ENCODE measurements at places on chromosomes 11 and 22. TPM values are rescaled to one million over a fixed set of nuclear protein-coding genes. Genes with fewer than 3 reads are reported as not detected.

Gene GGT1
- polyA plus RNA-seq: 13.3 TPM

GRCh38 chr11:107413352-107413751 is 44.3 kb downstream of the CWF19L2 start:
- no peak for DNase-seq

DNA sequence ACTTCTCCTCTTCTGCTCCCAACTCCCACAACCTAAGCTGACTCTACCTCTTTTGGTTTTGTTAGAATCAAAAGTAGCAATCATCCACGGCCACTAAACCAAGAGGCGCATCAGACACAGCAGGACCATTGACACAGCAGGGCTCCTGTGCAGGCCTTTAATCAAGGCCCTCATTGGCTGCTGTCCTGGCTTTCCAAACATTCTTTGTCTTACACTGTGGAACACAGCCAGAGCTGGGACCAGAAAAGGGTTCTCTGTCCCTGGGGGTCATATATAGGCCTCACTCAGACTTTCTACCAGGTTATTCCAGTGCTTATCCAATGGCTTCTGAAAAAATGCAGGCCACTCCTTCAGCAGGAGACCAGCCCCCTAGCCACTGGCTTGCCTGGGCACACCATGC is 212.7 kb upstream of the NTM start:
- no peak for DNase-seq

GRCh38 chr22:46090631-46091201 is 59.6 kb upstream of the PPARA start:
- DNase-seq: peak; percentile 68

DNA sequence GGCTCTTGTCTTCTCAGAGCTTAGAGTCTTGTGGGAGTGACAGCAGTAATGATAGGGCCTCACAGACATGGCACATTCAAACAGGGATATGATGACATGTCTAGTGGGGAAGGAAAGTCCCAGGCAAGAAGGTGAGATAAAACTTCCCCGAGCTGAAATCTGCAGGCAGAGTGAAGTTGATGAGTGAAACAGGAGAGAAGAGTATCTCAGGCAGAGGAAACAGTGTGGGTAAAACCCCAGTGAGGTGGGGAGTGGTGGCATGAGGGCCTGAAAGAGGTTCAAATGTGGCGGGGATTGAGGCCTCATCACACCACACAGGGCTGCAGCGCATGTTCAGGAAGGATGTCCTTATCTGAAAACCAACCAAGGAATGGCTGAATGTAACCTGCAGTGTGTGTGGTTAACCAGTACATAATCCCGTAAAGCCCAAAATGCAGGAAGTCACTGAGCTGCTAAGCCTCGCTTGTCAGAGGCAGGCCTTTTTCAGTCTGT is 153.8 kb upstream of the E2F8 start:
- DNase-seq: no peak

GRCh38 chr22:29128891-29129807 is 56.3 kb downstream of the KREMEN1 start:
- no peak for DNase-seq

DNA sequence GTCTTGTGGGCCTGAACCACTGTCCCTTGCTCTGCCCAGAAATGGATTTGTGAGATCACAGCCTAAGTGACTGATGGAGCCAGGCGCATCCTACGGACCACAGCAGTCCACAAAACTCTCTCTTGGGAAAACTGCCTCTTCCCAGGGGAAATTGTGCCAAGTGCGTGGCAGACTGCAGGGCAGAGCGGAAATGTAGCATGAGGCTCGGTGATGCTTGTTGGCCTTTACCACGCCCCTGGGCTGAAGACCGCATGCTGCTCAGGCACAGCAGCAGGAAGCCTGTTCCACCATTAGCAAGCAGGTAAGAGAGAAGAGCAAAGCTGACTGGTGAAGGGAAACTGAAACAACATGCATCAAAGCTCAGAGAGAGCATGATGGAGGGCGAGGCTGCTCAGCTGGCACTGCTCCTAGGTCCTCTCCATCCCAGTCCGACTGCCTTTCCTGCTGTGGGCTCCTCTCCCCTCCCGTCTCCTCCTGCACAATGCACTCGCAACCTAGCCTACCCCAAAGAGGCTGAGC is 26.5 kb upstream of the SCARF2 start:
- no peak for DNase-seq

DNA sequence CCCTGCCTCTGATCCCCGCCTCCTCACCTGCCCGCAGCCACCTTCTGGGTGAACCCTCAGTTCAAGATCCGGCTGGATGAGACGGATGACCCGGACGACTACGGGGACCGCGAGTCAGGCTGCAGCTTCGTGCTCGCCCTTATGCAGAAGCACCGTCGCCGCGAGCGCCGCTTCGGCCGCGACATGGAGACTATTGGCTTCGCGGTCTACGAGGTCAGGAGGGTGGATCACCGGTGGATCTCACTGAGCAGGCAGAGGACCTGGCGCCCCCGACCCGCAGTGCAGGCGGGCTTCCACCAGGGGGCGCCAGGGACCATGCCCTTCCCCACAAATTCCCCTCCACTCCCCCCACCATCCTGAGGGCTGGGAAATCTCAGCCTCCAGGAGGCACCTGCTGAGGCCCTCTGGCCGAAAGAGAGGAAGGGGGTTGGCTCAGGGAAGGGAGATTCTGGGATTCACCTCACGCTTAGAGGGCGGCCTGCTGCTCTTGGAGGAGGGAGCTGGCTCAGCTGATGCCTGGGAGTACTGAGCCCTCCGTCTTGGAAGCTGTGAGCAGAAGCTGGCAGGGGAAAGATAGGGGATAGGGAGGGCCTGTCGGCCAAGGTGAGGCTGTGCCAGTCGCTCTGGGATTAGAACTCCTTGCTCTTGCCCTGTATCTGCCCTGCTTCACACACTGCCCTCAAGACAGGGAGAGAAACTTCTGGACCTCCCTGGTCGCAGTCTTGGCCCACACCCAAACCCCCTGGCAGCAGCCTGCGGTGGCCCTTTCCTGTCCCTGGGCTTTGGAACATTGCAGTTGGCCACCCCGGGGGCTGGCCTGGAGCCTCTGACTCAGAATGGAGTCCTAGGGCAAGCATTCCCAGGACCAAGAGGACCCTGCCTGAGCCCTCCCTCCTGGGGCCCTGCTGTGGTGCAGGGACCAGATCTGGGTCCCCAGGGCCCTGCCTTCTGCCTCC is 23.2 kb downstream of the CAPN1 start:
- DNase-seq: peak; percentile 51

- DNase-seq: no peak
Observed at GRCh38 chr22:39144101-39144767, 8.2 kb downstream of the CBX7 start.

DNA sequence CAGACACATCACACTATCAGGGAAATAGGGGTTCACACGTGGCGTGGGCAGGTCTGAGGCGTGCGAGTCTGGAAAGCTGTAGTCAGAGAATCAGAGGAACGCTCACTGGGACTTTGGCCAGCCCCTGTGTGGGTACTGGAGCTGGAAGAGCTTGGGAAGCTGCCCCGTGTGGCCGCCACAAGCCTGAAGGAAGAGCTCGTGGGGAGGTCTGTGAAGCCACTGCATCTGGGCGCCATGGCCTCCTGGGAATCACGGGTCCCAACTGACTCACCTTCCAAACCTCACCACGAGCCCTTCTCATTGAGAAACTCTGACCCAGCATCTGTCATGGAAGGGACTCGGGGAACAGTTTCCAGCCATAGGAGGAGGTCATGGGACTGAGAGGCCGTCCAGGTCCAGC is 5.9 kb upstream of the MRGPRF start:
- DNase-seq: no peak

All from adrenal gland (tissue), 19 donors.